ENCODE measurements at places on chromosomes 7 and 10.

DNA sequence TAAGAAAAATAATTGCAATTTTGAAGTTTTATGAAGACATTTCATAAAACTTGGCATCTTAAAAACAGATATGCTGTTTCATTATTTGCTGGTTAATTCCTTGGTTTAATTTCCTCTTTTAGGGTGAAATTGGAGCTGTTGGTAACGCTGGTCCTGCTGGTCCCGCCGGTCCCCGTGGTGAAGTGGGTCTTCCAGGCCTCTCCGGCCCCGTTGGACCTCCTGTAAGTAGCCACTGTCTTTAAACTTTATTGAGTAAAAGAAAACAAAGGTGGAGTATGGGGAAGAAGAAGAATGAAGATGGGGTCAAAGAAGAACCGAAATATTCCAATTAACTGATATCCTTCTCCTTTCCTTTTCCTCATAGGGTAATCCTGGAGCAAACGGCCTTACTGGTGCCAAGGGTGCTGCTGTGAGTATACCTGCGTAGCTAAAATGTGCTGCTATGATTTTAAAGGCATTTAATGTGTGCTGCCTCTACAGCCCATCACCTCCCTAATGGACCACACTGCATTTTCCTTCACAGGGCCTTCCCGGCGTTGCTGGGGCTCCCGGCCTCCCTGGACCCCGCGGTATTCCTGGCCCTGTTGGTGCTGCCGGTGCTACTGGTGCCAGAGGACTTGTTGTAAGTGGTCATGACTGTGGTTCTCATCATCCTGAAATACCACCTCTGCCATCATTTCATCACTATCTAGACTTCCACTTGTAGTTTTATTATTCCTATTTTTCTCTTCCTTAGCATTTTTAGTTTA lies 14.7 kb downstream of the COL1A2 start:
- no peak for DNase-seq

- no peak for DNase-seq
Observed at GRCh38 chr10:77405771-77406241, 231.8 kb downstream of the KCNMA1 start.

DNA sequence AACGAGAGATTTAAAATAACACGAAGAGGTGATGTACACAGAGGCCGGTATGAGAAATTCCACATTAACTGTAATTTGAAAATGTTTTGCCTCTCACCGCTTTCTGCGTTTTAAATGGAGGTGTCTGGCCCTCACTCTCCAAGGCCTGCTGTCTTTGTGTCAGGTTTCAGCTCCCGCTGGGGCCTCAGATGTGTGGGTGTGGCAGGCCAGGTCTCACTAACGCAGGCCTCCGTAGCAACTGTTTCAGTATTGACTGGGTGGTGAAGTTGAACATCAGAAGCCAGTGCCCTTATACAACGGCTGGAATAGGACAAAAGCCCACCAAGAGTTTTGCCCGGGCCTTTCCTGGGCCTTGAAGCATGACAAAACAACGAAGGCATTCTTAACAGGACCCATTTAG lies 303.1 kb downstream of the ADARB2 start:
- no peak for DNase-seq

GRCh38 chr7:120412139-120413050 lies 139.4 kb downstream of the KCND2 start:
- no peak for DNase-seq

GRCh38 chr7:157488281-157488680 lies 151.5 kb downstream of the DNAJB6 start:
- no peak for DNase-seq

DNA sequence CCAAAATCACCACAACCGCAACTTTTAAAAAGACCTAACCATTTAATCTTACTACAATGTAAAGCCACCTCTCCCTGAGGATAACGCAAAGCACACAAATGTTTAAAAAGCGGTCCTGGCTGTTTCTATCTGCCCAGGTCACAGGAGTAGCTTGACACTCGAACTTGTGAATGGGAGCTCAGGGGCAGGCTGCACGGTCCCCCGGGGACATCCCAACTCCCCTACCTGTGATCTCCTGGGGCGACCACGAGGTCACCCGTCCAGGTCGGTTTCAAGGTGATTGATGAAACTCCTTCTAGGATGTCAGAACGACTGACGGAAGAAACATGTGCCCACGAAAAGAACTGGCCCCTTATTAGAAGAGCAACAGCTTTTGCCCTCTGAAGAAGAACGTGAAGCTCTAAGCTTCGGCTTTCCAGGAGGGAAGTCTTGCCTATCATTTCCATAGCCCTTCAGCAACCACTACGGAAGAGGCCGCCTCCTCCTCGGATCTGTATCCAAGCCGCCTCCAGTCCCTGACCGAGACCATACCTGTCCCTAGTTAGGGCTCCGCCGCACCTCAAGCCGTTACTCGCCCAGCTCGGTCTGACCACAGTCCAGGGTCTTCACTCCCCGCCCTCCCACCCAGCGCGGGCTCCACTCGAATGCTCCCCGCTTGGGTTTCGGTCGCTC lies 459 bp downstream of the CYCS start:
- DNase-seq, result no peak

DNA sequence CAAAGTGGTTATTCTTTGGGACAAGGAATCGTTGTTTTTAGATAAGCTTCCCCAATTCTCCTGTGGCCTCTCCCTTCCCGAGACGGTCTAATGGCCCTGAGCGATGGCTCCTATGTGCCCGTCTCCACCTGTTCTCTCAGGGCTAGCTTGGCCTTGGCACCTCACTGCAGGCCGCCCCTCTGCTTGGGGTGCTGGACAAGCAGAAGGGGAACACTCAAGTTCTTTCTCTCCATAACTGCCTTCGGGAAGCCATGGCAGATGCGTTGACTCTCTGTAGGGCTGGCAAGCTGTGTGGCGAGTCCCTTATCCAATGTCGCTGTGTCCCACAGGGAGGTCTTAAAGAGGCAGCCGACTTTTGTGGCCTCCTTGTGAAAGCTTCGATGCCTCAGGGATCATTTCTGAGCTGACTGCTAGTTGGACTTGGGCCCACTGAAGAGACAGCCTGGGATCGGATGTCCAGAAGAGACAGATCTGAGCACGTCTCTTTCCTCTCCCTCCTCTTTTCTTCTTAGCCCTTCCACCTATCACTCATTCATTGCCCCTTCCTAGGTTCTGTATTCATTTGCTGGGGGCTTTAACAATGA lies 70.8 kb downstream of the GRK5 start:
- no peak for DNase-seq

DNA sequence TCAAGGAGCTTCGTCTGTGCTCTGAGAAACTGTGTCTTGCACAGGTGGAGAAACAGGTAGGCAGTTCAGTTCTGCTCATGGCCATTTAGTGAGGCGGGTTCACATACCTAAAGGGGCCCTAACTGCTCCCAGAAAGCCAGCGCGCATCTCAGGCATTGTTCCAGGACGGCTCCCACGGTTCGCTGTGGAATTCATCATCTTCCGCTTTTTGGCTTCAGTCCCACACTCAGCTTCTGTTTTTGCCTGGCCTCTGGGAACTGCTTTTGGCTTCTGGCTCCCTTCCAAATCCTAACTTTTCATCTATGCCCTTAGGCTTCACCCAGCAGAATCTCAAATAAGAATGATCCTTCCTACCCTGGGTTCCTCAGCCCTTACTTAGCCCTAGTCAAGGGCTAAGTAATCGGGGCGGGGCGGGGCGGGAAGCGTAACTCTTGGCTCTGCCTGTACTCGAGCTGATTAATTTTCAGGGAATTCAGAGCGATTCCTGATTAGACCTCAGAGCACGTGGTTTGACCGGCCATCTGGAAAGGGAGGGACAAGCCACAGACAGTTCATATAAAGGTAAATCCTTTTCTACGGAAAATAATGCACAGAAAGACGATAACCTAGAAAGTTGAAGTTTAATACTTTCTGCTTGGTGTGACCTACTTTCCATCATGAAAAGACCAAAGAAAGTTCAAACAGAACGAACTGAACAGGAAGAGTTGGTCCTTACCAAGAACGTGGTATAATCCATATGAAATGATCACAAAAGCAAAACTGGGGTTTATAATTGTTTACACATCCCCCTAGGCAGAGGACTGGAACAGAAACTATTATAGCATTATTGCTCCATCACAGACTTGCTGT lies 105.7 kb downstream of the ST8SIA6 start:
- DNase-seq, result no peak

DNA sequence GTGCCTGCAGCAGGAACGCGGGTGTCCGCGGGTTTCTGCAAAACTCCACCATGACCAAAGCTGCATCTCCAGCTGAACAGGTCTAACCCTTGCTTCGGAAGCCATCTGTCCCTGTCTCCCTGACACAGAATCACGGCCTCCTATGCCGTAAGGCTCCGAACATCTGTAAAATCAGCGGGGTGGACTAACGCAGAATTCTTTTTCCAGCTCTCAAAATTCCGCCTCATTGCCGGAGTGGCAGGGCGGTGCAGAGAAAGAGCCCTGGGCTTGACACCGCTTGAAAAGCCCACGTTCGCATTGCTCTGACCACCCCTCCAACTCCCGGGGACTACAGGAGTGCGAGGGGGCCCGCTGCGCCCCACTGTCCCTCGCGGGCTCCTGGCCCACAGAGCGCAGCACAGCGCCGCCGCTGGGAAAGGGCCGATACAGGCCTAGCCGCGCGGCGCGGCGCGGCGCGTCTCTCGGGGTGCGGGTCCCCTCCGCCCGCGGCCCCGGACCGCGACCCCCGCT lies 409 bp downstream of the DNMBP start:
- DNase-seq, result no peak

GRCh38 chr10:28171468-28172222 lies 131.2 kb downstream of the MPP7 start:
- DNase-seq, result no peak

- no peak for DNase-seq
Observed at GRCh38 chr10:30058570-30059132, 735 bp downstream of the JCAD start.

DNA sequence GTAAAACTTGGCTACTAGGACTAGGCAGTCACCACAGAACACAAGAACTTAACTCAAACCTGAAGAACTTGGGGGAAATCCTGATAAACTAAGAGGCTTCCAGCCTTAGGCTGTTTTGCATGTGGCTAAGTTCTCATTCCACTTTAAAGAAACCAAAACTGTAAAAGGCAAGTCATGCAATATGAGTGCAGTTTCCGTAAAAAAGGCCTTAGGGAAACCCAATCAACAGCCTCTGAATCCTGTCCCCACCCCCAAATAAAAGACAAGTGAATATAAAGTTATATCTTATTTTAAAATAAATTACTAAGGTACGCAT lies 95.1 kb downstream of the USP6NL start:
- no peak for DNase-seq

GRCh38 chr10:126227762-126228134 lies 160.5 kb downstream of the ADAM12 start:
- DNase-seq, result no peak

DNA sequence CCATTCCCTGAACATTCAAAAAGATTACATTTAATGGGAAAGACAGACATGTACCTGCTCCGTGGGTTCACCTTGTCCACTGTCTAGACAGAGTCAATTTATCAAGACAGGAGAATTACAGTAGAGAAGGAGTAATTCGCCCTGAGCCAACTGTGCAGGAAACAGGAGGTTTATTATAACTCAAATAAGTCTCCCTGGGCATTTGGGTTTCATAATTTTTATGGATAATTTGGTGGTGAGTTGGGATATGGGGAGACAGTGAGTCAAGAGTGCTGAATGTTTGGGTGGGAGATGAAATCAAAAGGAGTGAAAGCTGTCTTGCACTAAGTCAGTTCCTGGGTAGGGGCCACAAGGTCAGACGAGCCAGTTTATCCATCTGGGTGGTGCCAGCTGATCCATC lies 165.9 kb upstream of the NAMPT start:
- no peak for DNase-seq

- DNase-seq, result no peak
Observed at GRCh38 chr10:48878091-48878490, 61.5 kb downstream of the LRRC18 start.

- DNase-seq, result no peak
Observed at GRCh38 chr7:66950763-66951162, 29.7 kb downstream of the TMEM248 start.

- DNase-seq, result no peak
Observed at GRCh38 chr10:52368725-52369124, 54.6 kb downstream of the DKK1 start.

- DNase-seq, result no peak
Observed at GRCh38 chr10:42952349-42952748, 124.5 kb upstream of the RET start.

All from cortex of kidney (tissue), 1 donor.